NCI-H1930 (cell line): ENCODE measurements at places on chromosomes 1 and 21.

GRCh38 chr21:40067751-40068150 is 200.5 kb downstream of the PCP4 start:
- DNase-seq: no peak

- no peak for DNase-seq
Observed at GRCh38 chr1:112879834-112880233, 76.2 kb downstream of the SLC16A1 start.

- no peak for DNase-seq
Observed at GRCh38 chr1:34709547-34709946, 45.3 kb upstream of the GJB5 start.

DNA sequence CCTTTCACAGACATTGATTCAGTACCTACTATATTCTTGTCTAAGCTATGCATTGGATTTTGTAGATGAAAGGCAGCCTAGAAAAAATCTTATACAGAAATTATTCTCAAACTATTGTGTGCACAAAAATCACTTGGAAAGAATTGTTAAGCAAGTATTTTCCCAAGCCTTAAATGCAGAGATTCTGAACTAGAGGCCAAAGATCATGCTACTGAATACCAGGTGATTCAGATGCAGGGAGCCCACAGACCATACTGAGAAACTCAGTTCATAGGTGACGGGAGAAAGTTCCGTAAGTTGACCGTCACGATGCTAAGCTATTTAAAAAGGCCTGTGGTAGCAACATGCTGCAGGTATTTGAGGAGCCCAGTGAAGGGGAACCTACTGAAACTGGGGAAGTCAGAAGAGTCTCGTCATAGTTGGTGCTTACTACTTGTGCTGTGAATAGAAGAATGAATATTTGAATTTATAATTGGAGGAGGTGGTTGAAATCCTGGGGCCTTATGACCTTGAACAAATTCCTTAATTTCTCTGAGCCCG is 150.8 kb downstream of the NFIA start:
- DNase-seq: no peak

DNA sequence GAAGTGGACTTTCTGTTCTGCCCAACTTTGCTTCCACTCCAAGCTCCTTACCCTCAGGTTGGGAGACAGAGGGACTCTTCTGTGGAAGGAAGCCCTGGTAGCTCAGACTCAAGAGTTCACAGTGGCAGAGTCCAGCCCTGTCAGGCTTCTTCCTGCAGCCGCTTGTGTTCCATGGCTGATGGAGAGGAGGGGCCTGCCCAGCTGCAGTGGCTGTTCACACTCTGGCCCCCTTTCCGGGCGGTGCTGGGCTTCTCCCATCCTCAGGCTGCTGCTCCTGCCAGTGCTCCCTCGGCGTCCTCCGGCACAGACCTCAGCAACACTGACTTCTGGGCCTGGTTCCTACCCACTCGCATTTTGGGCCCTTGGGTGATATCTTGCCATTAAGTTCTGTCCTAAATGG is 4.0 kb downstream of the KRTAP10-1 start:
- DNase-seq: no peak

DNA sequence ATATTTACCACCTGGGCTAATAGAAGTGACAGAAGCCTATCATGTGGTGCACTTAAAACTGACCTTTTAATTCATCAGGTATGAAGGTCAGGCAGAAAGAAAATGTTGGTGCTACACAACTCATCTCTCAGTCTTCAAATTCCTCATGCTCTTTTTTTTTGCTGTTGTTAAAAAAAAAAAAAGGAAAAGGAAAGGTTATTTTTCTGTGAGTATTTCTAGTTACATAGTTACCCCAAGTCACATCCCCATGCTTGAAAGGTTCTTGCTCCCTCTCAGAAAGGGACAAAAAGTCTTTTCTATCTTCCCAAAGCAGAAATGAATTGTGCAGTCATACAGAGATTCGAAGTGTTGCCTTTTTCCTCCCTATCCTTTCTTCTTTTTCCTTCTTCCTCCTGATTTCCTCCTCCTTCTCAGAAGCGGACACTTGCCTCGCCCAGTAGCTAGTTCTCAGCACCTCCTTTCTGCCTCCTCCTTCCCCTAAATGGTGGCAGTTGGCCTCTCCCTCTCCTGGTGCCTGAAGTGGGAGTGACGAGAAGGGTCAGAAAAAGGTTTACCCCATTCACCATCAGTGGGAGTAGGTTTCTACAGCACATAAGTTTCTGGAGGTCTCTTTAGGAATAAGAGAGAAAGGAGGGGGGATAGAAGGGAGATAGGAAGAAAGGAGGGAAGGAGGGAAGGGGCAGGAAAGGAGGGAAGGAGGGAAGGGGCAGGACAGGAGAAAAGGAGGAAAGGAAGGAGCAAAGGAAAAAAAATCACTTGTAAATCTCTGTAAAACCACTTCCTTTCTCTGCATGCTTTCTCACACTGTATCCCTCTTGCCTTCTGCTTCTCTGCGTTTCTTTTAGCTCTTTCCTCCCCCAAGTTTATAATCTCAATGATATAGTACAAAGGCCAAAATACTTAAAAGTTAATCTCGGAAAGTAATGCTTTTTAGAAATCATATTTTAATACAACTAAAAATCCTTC is 20.4 kb upstream of the C1orf105 start:
- DNase-seq: no peak
